Activated T-cell treated with anti-CD3 and anti-CD28 coated beads for 24 hours (primary cell): ENCODE measurements at places on chromosomes 2 and 18.

DNA sequence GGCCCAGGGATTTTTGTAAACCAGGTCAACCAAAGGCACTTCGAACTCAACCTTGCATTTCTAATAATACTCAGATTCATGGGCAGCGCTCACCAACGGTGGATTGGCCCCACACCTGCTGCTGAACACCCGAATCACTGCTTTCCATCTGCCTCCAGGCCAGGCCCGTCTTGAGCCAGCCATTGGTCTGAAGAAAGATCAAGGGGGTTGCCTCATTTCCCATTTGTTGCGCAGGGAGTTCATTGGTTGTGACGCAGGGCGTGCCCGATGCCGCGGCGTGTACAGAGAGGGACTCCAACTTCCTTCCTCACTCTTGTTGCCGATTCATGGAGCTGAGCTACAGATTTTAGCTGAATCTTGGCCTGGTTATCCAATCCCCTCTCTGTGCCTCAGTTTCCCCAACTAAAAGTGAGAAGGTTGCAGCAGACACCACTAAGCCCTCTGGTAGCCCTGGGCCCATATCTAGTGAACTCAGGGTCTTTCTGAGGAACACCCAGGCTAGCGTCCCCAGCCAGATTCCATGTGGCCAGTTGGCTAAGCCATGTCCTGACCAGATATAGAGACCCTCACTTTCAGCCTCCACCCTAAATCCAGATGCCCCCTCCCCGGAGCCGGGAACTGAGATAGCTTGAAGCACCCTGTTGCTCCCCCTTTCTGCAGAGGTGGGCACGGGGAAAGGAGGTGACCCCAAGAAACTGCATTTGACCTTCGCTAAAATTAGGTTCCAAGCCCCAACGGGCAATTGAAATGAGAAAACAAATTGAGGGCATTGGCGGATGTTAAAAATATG, 60.9 kb upstream of the HPCAL1 start:
- no peak for DNase-seq

DNA sequence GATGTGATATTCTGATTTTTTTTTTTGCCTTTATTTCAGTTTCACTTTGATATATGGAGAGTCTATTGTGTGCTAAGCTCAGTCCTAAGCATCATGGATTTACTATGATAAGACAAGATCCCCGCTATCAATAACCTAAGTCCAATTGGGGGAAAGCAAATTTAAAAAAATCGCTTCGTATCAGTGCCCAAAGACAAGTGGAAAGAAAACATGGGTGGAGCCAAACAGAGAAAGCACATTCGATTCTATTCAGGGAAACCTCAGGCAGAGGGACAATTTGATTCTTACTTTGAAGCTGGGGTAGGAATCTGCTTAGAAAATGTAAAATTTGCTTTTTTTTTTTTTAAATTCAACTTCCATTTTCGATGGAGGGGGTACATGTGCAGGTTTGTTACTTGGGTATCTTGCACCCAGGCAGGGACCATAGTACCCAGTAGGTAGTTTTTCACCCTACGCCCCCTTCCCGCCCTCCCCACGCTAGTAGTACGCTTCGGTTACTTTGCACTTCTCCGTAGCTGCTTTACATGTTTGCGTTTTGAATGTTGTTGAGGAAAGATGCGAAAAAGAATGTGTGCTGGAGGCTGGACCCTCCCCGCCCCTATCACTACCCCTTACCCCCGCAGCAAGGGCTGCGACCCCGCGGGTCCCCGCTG, 12.4 kb downstream of the KIF5C start:
- no peak for DNase-seq

DNA sequence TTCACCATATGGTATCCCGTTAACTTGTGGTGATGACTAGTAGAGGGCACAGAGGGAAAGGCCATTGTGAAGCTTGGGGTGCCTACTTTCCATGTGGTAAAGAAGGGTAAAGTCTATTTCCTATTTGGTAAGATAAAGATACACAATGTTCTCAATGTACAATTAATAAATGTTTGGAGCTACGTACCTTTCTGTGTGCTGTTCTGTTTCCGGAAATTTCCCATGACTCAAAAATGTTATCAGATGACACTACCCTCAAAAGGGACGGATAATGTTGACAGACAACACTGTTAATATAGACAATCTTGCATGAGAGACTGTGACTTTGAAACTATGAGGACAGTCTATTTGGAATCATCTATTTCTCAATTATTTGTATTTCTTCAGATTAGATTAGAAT, 4.2 kb upstream of the SULT1C3 start:
- DNase-seq = no peak

DNA sequence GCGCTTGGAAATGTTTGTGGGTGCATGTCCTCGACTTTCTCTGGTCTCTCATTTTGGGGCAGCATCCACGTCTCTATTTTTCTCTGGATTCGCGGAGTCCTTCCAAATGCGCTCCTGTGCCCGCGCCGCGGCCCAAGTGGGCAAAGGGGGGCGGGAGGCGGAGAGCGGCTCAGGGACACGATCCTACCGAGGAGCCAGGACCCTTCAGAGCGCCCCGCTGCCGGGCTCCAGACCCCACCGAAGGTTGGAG, 990 bp downstream of the EPAS1 start:
- no peak for DNase-seq

- no peak for DNase-seq
Measured at GRCh38 chr2:235850771-235851551, 317.2 kb downstream of the GBX2 start.

GRCh38 chr2:133568598-133568997, 335 bp upstream of the NCKAP5 start:
- DNase-seq = no peak

DNA sequence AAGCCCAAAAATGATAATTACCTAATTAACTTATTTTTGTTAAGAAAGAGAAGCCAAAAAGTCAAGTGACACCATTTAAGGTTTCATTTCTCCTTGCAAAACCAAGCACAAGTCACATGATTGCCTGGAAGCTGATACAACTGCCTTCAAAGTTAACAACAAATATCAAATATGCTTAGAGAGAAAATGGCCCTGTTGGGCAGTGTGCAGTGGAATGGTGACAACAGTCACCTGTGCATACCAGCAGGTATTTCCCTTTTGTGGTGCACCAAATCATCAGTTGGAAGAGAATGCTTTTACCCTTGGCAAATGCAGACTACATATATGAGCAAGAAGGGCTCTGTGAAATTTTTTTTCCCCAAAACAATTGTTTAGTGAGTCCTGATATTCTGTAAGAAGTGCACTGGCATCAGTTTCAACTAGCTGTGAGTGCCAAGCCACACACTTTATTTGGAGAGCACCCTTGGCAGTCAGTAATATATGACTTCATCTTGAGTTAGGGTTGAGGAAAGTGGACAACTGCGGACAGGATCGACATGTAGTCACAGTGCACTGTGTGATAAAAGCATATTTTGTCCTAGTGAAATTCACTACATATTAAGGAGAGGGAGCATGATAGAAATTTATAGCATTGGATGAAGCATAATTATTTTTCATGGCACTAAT, 74.9 kb upstream of the DOCK10 start:
- no peak for DNase-seq

GRCh38 chr18:51580580-51580979, 383.1 kb upstream of the MEX3C start:
- no peak for DNase-seq

GRCh38 chr2:134308474-134309385, 54.9 kb downstream of the MGAT5 start:
- no peak for DNase-seq

DNA sequence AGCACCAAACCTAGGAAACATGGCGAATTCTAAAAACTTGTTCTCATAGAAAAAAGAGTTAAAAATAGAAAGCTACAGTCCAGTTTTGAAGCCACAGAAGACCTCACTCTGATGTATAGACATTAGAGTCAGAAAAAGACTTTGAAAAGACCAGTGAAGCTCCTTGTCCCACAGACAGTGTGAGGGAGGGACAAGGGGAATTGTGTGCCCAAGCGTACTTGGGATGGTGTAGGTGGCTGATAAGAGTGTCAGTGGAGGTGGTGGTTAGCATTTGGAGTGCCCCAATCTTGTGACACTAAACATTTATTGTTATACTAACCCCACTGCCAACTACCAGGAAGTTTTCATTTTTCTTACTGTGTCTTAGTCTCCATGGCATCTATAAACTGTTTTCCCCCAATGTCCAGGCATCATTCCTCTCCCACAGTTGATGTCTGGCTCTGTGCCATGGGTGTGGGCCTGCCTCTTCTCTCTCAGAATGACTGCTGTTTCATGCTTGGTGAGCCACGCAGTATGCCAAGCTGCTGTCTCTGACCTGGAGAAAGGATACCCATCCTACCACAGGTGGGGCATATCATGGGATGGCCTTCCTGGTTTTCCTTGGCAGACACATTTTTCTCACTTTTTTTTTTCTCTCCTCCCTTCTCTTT, 161.4 kb downstream of the RPIA start:
- no peak for DNase-seq

- no peak for DNase-seq
Measured at GRCh38 chr2:147512206-147512605, 332.6 kb upstream of the ACVR2A start.

DNA sequence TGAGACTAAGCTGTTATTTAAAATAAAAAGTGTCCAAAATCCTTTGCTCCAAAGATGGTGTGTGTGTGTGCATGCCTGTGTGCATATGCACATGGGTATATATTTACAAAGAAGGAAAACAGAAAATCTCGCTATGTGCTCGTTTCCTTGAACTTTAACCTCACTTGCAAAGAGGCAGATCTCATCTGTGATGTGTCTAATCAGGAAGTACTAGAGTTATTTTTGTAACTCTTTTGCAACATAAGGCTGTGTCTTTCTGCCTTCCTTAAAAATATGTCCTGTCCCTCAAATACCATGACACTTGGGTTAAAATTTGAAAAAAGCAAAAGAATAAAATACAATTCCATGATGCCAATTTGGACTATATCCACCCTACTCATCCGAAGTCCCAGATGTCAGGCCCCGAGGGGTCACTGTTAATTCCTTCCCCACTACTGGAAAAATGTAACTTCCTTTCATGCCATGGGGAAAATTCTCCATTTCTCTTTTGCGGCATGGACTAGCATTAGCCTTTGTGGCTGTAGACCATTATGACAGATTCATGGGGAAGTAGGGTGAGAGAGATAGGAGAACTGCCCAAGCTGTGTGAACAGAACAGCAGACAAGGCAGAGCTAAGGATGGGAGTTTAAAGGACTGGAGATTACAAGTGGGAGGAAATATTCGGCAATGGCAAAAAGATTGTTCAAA, 191.3 kb downstream of the MYO1B start:
- DNase-seq = no peak
